IMR-90 (cell line): ENCODE measurements at places on chromosomes 1 and 21. TPM values are rescaled to one million over a fixed set of nuclear protein-coding genes. Genes with fewer than 3 reads are reported as not detected.
A peak's percentile ranks its signal among the peaks of the same experiment; 100 is the strongest.

DNA sequence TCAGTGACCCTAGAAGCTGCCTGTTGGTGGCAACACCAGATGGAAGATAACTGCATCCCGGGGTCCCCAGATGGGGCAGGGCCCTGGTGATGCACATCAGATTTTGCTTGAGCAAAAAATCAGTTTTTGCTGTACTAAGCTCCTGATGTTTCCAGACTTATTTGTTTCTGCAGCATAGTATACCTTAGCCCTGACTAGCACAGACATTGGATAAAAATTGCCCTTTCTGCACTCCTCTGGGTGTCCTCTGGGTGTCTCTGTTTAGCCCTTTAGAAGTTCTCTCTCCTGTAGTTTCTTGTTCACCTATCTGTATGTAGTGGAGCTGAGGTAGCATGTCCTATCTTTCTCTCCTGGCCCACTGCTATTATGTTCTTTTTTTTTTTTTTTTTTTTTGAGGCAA lies 30.3 kb upstream of the PLA2G2C start:
- DNase-seq, result peak; percentile 10

DNA sequence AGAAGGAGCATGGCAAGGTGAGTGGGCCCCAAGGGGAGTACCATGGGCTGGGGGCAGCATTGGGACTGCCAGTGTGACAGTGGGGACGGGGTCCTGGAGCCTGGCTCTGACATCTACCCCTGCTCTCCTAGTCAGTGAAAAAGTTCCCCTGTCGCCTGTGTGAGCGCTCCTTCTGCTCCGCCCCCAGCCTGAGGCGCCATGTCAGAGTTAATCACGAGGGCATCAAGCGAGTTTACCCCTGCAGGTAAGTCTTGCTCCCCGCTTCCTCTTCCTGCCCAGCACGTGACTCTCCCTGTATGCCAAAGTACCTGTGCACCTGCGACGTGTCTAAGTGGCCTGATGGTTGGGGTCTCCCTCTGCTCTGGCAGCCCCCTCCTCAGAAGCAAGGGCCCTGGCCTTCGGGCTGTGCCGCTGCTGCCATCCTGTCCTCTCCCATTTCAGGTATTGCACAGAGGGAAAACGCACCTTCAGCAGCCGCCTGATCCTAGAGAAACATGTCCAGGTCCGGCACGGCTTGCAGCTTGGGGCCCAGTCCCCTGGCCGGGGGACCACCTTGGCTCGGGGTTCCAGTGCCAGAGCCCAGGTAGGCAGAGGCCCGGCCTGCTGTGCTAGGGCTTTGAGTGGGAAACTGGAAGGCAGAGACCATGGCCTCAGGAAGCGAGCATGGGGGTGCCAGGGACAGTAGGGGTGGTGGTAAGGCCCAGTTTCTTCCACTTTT lies 8.1 kb downstream of the ZNF687 start:
- DNase-seq, result no peak

DNA sequence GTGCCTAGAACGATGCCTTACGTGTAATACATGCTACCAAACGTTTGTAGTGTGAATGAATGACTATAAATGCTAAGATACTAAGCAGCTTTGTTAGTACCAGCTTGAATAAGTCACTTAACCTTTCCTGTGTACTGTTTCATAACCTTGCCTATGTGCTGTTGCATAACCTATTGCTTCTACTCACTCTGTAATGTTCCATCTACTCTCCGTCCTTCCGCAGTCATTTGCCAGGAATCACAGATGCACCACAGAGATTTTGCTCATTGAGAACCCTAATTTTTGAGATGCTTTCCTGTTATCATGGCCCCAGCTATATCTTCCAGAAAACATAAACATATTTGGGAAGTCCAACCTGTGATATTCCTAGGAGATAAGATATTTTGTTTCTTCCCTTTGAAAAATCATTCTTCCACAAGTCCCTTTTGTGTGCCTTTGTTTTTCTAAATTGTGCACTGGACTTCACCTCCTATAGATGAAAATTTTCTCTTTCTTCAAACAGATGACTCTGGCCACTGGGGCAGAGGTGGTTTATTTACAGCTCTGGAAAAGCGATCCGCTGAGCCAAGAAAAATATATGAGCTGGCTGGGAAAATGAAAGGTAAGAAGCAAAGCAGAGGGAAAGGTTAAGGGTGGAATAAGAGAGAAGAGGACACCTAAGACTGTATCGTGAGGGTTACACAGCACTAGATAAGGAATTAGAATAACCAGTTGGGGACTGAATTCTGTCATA lies 44.8 kb downstream of the CHD1L start:
- DNase-seq, result peak; percentile 51

ANKRD35 gene
- 0.90 and 1.1 TPM in 2 replicates for total RNA-seq

DISP1 gene
- total RNA-seq, result 4.7 and 5.2 TPM in 2 replicates
